ENCODE measurements at places on chromosomes 7 and 10. TPM values are rescaled to one million over a fixed set of nuclear protein-coding genes. Genes with fewer than 3 reads are reported as not detected.

SORBS1 gene
- 0.17 TPM for total RNA-seq

LEP gene
- not detected for total RNA-seq

ACBD7 gene
- 0.99 TPM for total RNA-seq

MCM10 gene
- 6.0 TPM for total RNA-seq

FGL2 gene
- total RNA-seq, result 29.9 TPM

HOXA3 gene
- total RNA-seq, result 3.0 TPM

PLEKHS1 gene
- under 0.01 TPM for total RNA-seq

LSM8 gene
- total RNA-seq, result 34.8 TPM

NANOS1 gene
- 1.5 TPM for total RNA-seq

IL6 gene
- total RNA-seq, result 2.2 TPM

LIPM gene
- not detected for total RNA-seq

LRRN3 gene
- total RNA-seq, result 3.2 TPM

MOGAT3 gene
- total RNA-seq, result not detected

SFRP4 gene
- 1.7 TPM for total RNA-seq

SLC25A13 gene
- total RNA-seq, result 12.7 TPM

DPP6 gene
- total RNA-seq, result not detected

PIK3AP1 gene
- total RNA-seq, result not detected

PCLO gene
- total RNA-seq, result 0.33 TPM

CCL26 gene
- total RNA-seq, result 0.33 TPM

UCMA gene
- not detected for total RNA-seq

SEMA3C gene
- total RNA-seq, result 163 TPM

STEAP2 gene
- 37.7 TPM for total RNA-seq

ERV3-1 gene
- 9.0 TPM for total RNA-seq

PPP1R9A gene
- 1.7 TPM for total RNA-seq

MYO1G gene
- total RNA-seq, result under 0.01 TPM

SUN3 gene
- total RNA-seq, result not detected

SYT15B gene
- not detected for total RNA-seq

ARHGAP22 gene
- 70.8 TPM for total RNA-seq

C7orf33 gene
- total RNA-seq, result not detected

RBM20 gene
- not detected for total RNA-seq

OR2A12 gene
- not detected for total RNA-seq

STARD3NL gene
- total RNA-seq, result 85.4 TPM

ABCB1 gene
- total RNA-seq, result 10.5 TPM

VDAC2 gene
- 179 TPM for total RNA-seq

HDAC9 gene
- 5.2 TPM for total RNA-seq

LRRD1 gene
- not detected for total RNA-seq

GIMAP7 gene
- total RNA-seq, result 0.15 TPM

SLC29A3 gene
- 1.8 TPM for total RNA-seq

NEUROG3 gene
- not detected for total RNA-seq

LIPF gene
- total RNA-seq, result 0.29 TPM

SLC26A4 gene
- total RNA-seq, result 0.33 TPM

FAM25A gene
- total RNA-seq, result not detected

RNF133 gene
- 0.73 TPM for total RNA-seq

ZNF722 gene
- not detected for total RNA-seq

MSS51 gene
- total RNA-seq, result 1.8 TPM

COL13A1 gene
- 21.5 TPM for total RNA-seq

AKR1D1 gene
- not detected for total RNA-seq

FANK1 gene
- total RNA-seq, result 1.3 TPM

CUBN gene
- 3.3 TPM for total RNA-seq

ARMH3 gene
- 15.9 TPM for total RNA-seq

HMX3 gene
- not detected for total RNA-seq

FAM221A gene
- 2.8 TPM for total RNA-seq

KLF14 gene
- under 0.01 TPM for total RNA-seq

TNS3 gene
- total RNA-seq, result 27.5 TPM

HOXA10 gene
- total RNA-seq, result 0.15 TPM

CRHR2 gene
- total RNA-seq, result not detected

TMEM130 gene
- 0.44 TPM for total RNA-seq

All from smooth muscle cell of trachea (primary cell).